ENCODE measurements at places on chromosomes 4 and X.
A peak's percentile ranks its signal among the peaks of the same experiment; 100 is the strongest.

GRCh38 chr4:84401701-84402306, 97.3 kb downstream of the NKX6-1 start:
- DNase-seq: peak; percentile 19

DNA sequence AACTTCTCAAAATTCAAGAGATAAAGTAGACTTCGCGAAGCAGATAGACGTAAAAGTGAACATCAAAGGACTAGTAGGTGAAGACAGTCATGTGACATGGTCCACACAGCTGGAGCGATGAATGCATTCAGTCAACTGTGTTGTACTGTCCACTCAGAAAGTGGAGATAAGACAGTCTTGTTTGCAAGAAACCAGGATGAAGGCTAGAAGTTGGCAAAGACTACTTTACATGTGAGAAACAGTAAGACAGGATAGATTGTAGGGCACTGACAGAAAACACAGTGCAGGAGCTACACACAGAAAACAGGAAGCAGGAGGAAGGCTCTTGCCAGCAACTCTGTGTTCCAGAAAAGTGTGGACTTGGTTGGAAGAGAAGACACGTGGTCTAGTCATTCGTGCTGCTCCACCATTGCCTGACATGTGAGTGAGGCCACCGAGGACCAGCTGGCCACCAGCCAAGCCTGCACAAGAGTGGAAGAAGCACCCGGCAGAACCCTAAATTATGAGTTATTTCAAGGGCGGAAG, 78.9 kb downstream of the FAT1 start:
- DNase-seq: no peak

DNA sequence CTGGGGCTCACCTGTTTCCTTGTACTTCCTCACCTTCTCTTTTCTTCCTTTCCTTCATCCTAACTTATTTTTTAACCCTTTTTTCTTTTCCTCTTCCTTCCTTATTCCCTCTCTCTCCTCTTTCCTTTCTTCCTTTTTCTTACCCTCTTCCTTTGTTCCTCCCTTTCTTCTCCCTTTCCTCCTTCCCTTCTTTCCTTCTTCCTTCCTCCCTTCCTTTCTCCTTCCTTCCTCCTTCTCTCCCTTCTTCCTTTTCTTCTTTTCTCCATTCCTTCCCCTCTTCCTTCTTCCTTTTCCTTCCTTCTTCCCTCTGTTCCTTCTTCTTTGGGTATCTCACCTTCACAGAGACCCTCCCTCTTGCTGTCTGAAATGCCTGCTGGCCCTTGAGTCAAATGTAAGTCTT, 22.1 kb upstream of the CBR4 start:
- DNase-seq: no peak

DNA sequence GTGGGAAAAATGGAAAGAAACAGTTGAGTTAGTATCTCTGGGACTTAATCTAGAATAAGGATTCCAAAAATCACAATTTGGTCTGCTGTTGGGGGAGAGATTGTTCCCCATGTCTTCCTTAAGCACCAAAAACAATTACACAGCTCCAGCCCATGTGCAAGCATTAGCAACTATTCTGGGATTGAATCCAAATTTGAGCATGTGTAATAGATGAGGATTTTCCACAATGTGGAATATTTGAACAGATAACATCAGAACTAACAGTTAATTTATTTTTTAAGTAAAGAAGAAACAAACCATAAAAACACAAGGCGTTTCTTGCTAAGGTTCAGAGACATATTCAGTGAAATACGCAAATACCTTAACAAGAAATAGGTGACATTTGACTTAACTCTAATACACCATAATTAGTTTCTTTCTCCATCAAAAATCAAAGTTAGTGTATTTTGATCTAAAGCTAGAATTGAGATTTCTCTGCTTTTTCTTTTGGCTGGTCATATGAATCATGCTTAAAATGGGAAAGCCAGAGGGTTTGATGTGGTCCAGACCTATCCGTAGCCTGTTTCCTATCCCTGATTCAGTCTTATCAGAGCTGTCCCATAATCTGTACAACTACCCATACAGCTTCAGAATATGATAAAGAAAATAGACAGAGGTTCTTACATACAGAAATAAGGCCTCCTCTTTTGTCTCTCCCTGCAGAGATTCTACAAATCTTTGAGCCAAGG, 413.4 kb downstream of the PACRGL start:
- DNase-seq: no peak

- no peak for DNase-seq
Measured at GRCh38 chr4:74157154-74157553, 764 bp upstream of the MTHFD2L start.

DNA sequence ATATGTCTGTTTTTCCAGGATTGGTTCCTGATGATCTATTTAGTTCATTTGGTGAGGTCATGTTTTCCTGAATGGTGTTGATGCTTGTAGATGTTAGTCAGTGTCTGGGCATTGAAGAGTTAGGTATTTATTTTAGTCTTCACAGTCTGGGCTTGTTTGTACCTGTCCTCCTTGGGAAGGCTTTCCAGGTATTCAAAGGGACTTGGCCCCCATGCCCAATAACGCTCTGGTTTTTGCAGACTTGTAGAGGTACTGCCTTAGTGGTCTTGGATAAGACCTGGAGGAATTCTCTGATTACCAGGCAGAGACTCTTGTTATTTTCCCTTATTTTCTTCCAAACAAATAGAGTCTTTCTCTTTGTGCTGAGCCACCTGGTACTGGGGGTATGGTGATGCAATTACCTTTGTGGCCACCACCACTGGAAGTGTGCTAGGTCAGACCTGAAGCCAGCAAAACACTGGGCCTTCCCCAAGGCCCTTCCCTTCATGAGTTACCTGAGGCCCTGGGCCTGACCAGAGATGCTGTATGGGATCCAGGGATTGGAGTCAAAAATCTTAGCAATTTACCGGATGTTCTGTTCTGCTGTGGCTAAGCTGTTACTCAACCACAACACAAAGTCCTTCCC, 63.3 kb upstream of the RXFP1 start:
- DNase-seq: no peak

GRCh38 chr4:10495651-10496050, 38.4 kb upstream of the ZNF518B start:
- peak; percentile 9 for DNase-seq

DNA sequence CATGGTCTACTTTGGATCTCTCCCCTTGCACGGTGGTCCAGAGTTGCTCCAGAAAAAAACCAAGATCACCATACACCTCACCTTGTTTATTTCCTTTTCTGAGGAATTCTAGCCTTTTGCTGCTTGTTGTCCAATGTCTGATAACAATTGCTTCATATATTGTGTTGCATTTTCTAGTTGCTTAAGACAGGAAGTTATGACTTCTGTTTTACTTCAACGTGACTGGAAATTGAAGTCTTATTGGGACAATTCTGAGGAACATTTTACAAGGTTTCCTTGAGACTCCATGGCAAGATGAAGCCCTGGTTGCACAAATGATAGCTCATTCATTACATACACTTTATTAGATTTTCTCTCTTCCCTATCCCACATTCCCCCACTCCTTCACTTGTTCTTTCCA, 5.2 kb downstream of the CXCL1 start:
- no peak for DNase-seq

GRCh38 chr4:111649308-111649707, 495.9 kb upstream of the FAM241A start:
- no peak for DNase-seq

DNA sequence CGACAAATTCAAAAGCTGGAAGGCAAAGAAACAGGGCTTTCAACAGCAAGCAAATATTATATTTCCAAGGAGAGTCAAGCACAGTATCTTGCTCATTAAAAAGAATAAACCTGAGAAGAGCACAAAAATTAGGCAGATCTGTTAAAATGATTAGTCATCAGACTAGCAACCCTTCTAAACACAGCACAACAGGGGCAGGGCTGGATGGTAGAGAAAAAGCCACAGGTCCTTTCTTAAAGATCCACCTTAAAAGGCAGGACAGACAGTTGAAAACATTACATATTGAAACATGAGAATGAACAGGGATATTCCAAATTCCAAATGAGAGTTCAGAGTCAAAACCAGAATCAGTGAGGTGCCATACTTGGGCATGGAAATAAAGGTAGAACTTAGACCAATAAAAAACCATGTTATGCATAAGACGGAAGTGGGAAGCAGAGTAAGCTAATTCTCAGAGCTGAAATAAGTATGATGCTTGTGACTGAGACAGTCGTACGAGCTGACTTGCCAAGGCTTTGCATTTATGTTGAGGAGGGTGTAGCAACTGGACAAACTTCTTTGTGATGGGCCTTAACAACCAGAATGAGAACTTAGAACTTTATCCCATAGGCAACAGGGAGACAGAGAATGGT, 126.9 kb upstream of the FAM9B start:
- DNase-seq: no peak

Measured in BE2C (cell line).